ENCODE measurements at places on chromosomes 2 and 18. TPM values are rescaled to one million over a fixed set of nuclear protein-coding genes. Genes with fewer than 3 reads are reported as not detected.

DNA sequence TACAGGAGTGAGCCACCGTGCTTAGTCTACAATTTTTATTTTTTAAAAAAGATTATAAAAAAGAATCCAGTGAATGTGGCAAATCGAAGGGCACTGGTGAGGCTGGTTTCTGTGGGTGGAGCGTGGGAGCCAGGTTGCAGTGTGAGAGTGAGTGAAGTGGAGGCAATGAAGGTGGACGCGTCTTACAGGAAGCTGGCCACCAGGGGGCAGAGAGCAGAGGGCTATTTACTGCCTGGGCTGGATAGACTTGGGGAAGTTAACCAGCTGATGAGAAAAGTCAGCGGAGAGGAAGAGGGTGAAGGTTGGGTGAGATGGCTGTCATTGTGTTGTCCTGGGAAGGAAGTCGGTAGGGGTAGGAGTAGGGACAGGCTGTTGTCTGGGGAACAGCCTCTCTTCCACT, 6.8 kb downstream of the SCTR start:
- H3K4me1 ChIP-seq, result no peaks in the 10 kb centered on the region
- no peak for DNase-seq
- H3K27ac ChIP-seq, result no peak overlapping the region
- H3K4me3 ChIP-seq, result no peak overlapping the region
- H3K27me3 ChIP-seq, result no peaks in the 10 kb centered on the region
- no peaks in the 10 kb centered on the region for H3K36me3 ChIP-seq

DNA sequence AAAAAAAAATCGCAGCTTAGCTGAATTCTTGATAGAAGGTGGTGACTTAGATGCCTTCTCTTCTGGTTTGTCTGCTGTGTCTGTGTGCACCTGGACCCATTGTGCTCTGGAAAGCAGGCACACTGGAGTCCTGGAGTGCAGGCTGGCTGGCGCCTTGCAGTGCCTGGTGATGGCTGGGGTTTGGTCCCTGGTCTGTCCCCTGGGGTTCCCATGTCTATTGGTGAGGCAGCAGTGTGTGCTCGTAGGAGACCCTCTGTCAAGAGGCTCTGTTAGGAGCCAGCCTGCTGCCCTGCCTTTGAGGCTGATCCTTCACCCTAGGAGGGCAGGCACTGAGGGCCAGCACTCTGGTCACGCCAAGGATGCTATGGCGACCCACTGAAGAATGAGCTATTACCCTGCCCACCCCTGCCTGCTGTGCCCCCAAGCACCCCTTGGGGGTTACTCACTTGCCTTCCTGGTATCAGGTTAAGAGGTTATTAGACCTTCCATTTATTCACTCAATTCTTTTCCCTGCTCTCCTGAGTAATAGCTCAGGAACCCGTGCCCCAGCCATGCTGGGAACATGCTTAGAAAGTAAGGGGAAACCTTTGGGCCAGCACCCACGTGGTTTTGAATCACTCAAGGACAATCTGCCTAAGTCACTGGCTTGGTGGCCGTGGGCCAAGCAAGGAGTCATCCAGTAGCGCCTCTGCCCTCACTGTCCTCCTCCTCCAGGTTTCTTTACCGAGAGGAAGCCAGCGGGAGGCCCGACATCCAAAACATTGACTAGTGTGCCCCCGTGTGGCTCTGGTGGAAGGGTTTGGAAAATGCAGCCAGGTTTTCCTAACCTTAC, 284.5 kb downstream of the PRKCE start:
- no peaks in the 10 kb centered on the region for H3K4me1 ChIP-seq
- peak; percentile 95 for DNase-seq
- H3K4me3 ChIP-seq, result no peak overlapping the region
- H3K27ac ChIP-seq, result peak overlapping the region; percentile 55

DNA sequence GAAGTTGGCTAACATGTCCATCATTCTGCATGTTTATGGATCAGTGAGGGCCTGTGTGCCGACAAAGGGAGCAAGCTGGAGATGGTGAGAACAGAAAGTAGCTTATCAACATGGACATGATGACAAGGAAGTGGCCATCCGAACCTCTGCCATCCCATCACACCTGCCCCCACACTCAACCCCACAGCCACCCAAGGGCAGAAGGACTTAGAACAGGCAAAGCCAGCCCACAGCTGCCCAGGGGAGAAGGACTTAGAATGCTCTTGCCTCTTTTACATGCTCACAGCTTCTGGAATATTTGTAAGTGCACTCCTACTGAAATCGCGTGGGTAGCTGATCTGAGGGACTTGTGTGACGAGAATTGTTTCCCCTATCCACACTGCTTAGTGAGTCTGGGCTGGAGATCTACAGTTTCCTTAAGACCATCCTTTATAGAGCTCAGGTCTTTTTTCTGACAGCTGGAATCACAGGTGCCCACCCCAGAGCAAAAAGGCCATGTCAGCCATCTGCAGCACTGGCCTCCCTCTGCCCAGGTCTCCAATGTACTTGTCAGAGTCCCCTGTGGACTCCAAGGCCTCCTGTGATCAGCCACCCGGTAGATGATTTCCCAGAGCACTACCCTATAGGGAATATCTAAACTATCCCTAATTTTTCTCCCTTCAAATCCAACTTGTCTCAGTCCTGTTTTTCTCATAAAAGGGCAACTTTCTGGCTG, 154.1 kb downstream of the SMAD7 start:
- H3K36me3 ChIP-seq, result no peaks in the 10 kb centered on the region
- peak; percentile 4 for DNase-seq
- H3K4me1 ChIP-seq, result no peaks in the 10 kb centered on the region
- no peaks in the 10 kb centered on the region for H3K27me3 ChIP-seq
- no peak overlapping the region for H3K27ac ChIP-seq

DNA sequence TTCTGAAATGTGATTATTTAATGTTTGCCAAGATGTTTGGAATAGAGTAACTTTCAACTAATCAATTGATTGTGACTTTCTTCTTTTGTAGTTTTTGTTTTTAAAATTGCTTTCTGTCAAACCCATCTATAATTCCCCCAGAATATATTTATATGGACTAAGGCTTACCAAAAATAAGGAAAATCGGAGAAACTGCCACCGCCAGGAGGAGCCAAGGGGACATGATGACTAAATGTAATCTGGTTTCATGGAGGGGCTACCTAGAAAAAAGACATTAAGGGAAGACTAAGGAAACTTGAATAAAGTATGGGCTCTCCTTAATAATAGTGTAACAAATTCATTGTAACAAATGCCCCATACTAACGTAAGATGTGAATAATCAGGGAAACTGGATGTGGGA, 19.5 kb downstream of the BOLA3 start:
- no peaks in the 10 kb centered on the region for H3K4me1 ChIP-seq
- H3K27me3 ChIP-seq, result no peaks in the 10 kb centered on the region
- no peak for DNase-seq
- no peak overlapping the region for H3K27ac ChIP-seq

- H3K36me3 ChIP-seq, result no peaks in the 10 kb centered on the region
- no peak for DNase-seq
- no peaks in the 10 kb centered on the region for H3K4me1 ChIP-seq
- no peak overlapping the region for H3K4me3 ChIP-seq
- H3K27me3 ChIP-seq, result no peaks in the 10 kb centered on the region
- H3K27ac ChIP-seq, result no peak overlapping the region
Measured at GRCh38 chr2:237025090-237025865, 60.4 kb upstream of the COPS8 start.

GRCh38 chr2:9300829-9301453, 94.3 kb downstream of the ASAP2 start:
- H3K36me3 ChIP-seq, result no peaks in the 10 kb centered on the region
- no peak for DNase-seq
- no peaks in the 10 kb centered on the region for H3K4me1 ChIP-seq

DNA sequence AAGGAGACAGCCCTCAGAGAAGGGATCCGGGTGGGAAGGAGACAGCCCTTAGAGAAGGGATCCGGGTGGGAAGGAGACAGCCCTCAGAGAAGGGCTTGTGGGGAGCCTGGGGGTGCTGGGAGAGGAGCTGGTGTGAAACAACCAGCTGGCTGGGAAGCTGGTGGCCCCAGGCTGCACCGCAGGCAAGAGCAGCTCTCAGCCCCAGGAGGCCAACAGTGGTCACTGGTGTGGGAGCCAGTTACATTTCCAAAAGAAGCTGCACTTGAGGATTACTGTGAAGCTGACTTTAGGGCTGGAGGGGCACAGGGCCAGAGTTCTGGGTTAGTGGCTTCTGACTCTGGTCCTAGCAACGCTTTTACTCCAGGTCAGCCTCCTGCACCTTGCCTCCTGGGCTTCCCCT, 3.3 kb downstream of the HES6 start:
- no peak for DNase-seq
- H3K4me3 ChIP-seq, result no peak overlapping the region
- H3K4me1 ChIP-seq, result peaks cover 23% of the 10 kb centered on the region
- H3K36me3 ChIP-seq, result no peaks in the 10 kb centered on the region

DNA sequence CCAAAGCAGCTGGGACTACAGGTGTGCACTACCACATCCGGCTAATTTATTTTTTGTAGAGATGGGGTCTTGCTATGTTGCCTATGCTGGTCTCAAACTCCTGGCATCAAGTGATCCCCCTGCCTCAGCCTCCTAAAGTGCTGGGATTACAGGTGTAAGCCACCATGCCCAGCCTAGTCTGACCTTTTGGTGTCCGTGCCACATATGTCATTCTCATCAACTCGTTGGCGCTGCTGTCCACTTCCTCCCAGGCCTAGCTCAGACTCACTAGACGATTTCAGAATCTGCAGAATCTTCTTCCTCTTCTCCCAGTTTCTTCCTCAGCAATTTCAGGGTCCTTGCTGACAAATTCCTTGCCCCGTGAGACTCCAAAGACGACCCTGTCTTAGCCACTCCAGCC, 39.8 kb upstream of the DNMT3A start:
- H3K36me3 ChIP-seq, result no peaks in the 10 kb centered on the region
- H3K27me3 ChIP-seq, result no peaks in the 10 kb centered on the region
- no peak overlapping the region for H3K27ac ChIP-seq
- no peak overlapping the region for H3K4me3 ChIP-seq
- no peak for DNase-seq

DNA sequence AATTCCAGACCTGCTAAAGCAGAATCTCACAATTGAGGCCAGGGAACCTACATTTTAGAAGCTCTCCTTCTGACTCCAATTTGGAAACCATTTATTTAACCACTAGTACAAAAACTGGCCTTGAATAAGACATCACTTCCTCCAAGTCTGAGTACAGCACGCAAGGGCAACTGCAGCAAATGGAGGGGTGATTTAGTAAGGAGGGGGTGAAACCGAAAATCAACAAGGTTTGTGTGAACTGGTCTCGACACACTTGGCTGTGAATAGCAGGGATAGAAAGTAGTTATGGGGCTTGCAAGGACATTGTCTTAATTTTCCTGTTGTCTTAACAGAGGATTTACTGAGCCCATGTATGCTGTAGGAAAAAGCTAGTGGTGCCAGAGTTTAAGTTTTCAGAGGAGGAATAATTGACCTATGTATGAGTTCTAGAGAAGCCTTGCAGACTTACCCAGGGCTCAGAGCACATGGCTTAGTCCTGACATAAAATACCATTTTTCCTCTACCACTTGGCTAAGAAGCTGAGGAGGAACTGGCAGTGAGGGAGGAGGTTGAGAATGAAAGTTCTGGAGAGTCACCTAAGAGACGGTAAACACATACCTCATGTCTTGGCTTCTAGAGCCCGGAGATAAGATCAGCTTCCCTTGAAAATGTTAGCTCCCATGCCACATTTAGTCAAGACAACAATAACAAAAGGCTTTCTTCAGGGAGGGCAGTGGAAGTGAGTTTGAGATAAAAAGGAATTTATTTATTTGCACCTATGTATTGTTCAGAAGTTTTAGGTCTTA, 114.8 kb downstream of the SMAD2 start:
- no peak overlapping the region for H3K27ac ChIP-seq
- no peak for DNase-seq
- no peak overlapping the region for H3K4me3 ChIP-seq
- no peaks in the 10 kb centered on the region for H3K36me3 ChIP-seq

- DNase-seq, result no peak
- H3K27me3 ChIP-seq, result no peaks in the 10 kb centered on the region
- H3K4me1 ChIP-seq, result no peaks in the 10 kb centered on the region
- H3K4me3 ChIP-seq, result no peak overlapping the region
- H3K27ac ChIP-seq, result no peak overlapping the region
Measured at GRCh38 chr2:181177376-181177775, 197.0 kb downstream of the UBE2E3 start.

GRCh38 chr2:207939342-207940108, 85.8 kb downstream of the PLEKHM3 start:
- H3K4me3 ChIP-seq, result no peak overlapping the region
- H3K27me3 ChIP-seq, result no peaks in the 10 kb centered on the region
- no peaks in the 10 kb centered on the region for H3K4me1 ChIP-seq
- no peak overlapping the region for H3K27ac ChIP-seq
- H3K36me3 ChIP-seq, result no peaks in the 10 kb centered on the region
- DNase-seq, result no peak

DNA sequence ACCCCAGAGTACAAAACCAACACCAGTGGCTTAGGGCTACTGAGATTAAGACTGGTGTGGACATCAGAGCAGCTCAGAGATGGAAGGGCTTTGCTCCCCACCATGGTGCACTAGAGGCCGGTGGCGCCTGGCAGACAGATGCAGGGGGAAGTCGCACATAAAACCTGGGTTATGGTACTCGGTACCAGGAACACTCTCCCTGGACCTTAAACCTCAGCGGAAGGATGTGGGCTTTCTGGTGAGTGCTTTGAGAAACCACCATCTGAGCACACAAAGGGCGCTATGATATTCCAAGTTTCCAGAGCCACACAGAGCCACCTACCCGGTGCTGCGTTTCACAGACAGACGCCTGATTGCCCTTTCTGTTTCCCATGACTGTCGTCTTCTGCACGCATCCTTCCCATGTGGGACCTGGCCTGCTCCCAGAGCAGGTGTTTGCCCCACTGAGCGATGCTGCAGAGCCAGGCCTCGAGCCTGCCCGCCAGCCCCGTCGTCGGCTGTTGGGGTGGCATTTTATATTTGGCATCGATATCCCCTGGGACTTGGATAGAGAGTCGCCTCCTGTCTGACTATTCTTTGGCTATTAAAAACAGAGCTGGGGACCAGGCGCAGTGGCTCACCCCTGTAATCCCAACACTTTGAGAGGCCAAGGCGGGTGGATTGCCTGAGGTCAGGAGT, 89.5 kb upstream of the ODC1 start:
- no peaks in the 10 kb centered on the region for H3K36me3 ChIP-seq
- no peak overlapping the region for H3K4me3 ChIP-seq
- DNase-seq, result no peak

FAM117B gene
- 7.2 TPM for total RNA-seq

TCF7L1 gene
- 0.26 TPM for total RNA-seq

RAB27B gene
- 2.3 TPM for total RNA-seq
